ENCODE measurements at places on chromosomes 6 and 20.
A peak's percentile ranks its signal among the peaks of the same experiment; 100 is the strongest.

DNA sequence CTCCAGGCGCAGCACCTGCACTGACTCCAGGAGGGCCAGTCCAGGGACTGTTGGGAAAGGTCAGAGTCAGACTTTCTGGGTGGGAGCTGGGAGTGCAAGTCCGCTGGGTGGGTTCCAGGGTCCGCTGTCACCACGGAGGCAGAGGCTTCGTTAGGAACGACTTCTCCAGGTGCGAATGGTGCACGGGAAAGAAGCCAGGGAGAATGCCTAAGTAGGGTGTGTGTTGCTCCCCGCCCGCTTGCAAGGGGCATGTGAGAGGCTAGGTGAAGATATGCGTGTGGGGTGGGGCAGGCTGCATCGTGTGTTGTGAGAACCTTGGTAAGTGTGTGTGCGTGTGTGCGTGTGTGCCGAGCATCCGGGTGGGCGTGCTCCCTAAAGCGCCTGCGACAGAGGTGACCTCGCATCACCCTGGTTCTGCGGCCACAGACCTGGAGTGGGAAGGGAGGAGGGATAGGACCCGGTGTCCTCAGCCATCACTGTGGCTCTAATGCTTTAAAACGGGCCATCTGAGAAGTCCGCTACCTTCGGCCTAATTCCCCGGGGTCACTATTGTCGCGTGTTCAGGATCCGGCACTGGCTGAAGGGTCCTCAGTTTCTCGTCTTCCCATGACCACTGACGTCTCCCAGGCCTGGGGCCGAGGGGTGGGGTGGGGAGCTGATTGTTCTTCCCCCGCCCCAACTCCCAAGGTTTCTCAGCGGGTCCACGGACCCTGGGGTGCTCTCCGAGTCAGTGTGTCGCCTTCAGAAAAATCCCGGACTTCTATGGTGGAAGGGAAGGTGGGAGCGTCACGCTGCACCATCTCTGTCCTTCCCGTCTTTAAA, 6.1 kb downstream of the SLC32A1 start:
- DNase-seq, result no peak

DNA sequence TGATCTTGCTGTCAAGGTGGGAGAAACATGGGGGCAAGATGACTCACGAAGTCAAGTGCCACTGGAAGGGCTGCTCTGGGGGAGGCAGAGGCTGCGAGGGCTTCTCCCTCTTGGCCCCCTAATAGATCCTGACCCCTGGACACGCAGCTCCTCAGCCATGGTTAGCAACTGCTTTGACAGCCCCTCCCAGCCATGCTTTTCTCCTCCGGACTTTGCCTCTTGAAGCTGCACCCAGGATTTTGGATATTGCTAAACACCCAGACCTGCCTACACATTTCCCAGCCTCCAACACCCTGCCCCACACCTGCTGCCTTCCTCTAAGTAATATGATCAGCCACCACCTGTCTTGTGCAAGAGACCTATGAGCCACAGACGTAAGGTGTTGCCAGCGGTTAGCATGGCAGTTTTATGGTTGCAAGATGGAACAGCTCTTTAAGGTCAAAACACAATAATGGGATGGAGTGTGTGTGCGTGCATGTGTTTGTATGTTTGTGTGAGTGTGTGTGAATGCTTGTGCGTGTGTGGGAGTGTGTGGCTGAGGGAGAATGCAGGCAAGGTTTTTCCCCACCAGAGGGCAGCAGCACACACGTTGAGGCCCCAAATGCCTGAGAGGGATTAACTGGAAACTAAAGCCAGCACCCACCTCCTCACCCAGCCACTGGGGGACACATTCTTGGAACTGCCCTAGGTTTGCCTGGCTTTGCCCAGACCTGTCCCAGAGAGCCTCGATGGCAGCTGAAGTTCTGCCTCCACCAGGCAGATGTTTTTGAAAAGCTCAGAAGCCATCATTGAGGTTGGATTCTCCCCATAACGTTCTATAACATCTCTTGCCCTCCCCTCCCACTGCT, 2.5 kb downstream of the IP6K3 start:
- peak; percentile 62 for DNase-seq

GRCh38 chr6:73857341-73857890, 161.4 kb downstream of the CD109 start:
- DNase-seq, result no peak

- no peak for DNase-seq
Observed at GRCh38 chr6:14278006-14278405, 160.4 kb downstream of the CD83 start.

DNA sequence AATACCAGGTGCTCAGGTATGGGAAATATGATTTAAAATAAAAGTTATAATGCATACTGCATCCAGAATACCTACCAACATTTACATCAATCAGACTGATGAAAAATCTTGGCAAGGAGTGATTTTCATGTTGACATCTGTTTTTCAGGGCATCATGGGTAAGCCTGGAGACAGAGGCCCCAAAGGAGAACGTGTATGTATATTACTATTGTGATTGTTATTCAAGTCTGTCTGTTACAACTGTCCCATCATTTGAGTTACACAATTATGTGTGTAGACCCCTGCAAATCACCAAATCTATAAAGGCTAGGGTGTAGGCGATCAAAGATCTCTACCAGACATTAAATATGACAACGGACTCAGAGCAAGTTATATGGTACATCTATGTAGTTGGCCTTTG, 118.2 kb downstream of the COL9A1 start:
- DNase-seq, result no peak

DNA sequence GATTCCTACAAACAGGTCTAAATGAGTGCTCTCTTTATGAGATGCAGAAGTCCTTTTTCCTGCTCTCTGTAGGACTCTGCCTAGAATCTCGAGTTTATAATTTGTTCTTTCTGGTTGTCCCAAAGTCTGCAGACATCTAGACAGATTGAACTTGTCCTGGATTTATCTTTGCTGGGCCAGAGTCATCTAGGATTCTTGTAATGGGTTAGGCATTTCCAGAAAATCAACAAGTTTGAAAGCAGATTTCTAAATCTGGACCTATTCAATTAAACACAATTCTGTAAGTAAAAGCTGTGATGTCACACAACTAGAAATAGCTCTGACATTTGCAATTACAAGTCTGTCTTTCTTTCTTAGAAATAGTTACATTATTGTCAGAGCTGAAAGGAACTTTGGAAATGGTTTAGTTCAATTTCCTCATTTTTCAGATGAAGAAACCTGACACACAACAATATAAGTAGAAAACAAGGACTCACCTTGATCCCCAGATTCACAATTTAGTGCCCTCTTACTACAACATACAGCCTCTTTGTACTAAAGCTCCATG, 4.2 kb upstream of the RSPO3 start:
- no peak for DNase-seq

DNA sequence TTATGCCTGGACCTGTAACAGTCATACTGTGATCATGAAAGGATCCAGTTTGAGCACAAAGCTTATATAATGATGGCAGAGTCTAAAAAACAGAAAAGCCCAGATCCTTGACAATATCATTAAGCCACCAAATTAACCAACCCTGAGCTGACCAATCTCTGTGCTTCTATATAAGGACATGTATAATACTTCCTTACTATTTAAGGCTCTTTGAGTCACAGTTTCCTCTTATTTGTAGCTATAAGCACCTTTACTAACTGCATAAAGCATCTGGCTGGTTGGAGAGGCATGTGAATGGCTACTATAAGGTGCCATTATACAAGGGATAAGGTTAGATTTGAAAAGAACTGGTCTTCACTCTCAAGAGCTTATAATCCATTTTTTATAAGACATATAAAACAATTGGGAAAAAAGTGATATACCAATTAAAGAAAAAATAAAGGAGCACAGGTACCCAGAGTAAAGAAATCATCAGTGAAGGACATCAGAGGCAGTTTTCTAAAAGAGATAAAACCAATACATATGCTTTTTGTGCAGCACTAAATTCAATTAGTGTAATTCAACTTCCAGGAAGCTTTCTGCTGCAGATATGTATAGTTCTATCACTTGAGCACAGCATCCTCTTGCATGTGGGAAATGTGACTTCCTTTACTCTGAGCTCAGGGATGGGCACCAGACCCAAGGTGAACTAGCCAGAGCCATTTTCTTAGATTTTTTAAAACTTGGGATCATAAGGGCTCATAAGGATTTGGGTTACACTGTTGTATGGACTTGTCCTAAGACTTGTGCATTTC, 121.0 kb downstream of the BTBD9 start:
- DNase-seq, result no peak

- no peak for DNase-seq
Observed at GRCh38 chr6:22558288-22558882, 11.0 kb upstream of the HDGFL1 start.

GRCh38 chr6:7086488-7086887, 21.3 kb upstream of the RREB1 start:
- peak; percentile 27 for DNase-seq

GRCh38 chr6:136757150-136757549, 35.1 kb downstream of the MAP3K5 start:
- peak; percentile 61 for DNase-seq

DNA sequence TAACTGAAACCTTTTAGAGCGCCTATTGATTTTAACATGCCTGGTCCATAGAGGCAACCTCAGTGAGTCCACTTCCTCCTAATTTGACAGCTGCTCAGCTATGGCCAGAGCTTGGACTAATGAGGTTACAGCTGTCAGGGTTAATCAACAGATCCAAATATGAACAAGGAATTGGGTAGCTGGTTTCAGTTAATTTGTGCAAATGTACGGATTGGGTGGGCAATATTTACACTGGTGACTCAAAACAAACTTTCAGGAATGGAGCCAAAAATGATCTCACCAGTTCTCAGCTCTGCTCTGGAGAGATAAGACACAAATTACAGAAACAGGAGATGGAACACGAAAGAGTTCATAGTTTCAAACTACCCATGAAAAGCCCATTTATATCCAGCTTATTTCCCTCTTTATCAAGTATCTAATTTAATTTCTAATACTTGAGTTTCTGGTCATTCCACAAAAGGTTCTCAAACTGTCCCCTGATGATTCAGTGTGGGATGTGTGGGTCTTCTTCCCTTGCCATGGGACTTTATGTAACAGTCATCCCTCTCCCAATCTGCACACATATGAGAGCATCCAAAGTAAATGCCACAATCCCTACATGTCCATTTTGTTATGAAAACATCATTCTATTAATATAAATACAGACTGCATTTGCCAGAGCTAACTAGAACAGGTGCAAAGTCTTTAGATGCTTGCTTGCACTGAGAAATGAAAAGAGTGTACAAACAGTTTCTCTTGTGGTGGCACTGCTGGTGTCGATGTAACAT, 149.9 kb downstream of the RPS12 start:
- DNase-seq, result no peak

DNA sequence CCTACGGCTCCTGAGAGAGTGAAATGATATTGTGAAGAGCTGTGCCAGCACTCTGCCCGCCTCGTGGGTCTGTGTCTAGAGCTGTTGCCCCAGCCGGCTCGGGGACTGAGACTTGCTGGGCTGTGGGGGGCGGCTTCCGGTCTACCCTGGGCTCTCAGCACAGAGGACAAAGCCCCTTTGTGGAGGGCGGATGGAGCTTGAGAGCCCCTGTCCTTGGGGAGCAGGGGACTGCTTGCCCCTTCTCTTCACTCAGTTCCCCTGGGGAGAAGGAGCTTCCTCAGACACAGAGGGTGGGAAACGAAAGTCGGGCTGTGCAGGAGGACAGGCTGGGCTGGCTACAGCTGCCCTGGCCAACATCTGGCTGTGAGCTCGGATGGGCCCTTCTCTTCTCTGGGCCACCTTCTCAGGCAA, 11.0 kb downstream of the SRC start:
- no peak for DNase-seq

DNA sequence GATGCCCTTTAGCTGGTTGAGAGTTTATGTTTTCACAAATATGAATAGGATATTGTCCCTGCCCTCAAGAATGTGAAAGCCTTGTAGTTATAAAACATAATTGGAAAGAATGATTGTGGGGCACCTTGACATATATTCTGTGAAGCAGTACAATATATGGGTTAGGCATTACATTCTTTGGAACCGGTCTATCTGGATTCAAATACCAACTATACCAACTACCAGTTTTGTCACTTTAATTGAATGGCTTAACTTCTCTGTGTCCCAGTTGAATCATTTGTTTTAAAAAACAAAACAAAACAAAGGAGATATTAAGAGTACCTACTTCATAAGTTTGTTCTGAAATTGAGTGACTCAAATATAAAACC, 146.5 kb downstream of the TBC1D32 start:
- DNase-seq, result no peak

DNA sequence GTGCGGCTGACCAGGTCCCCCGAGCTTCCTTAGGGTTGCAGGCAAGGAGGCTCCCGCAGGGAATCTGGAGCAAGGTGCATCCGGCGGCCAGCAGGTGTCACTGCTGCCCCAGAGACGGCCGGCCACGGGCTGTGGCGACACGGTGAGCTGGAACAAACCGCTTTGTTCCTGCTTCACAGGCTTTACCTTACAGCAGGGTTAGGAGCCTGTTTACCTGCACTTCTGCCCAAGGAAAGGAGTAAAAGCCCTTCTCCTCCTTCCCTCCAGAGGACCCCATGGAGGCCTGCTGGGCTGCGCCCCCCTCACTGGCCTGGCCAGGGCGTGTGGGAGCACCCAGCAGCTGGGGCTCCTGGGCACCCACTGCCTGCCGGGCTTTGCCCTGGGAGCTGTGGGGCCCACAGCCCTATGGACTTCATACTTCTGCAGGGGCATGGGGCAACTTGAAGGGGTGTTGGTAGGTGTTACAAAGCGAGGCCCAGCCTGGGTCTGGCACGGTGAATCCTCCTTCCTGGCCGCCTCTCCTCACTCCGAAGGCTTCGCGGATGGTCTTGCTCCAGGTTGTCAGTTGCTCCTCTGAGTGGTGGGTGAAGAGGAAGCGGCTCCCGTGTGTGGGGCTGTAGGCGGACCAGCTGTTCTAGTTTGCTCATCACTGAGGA, 88.4 kb downstream of the CDC5L start:
- peak; percentile 54 for DNase-seq

DNA sequence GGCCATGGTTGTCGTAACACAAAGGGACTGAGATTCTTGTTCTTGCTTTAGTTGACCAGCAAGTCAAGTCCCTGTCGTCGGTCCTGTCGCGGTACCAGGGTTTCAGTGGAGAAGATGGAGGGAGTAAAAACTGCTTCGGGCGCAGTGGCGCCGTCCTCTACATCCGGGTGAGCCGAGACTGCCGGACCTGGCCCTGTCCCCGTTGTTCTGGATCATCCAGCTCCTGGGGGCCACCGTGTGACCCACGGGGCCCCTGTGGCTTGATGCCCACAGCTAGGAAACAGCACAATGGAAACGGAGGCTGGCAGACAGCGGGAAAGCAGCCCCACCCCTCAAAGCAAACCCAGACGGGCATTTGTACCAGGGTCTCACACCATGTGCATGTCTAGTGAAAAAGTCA, 15.0 kb downstream of the MTG2 start:
- DNase-seq, result no peak

DNA sequence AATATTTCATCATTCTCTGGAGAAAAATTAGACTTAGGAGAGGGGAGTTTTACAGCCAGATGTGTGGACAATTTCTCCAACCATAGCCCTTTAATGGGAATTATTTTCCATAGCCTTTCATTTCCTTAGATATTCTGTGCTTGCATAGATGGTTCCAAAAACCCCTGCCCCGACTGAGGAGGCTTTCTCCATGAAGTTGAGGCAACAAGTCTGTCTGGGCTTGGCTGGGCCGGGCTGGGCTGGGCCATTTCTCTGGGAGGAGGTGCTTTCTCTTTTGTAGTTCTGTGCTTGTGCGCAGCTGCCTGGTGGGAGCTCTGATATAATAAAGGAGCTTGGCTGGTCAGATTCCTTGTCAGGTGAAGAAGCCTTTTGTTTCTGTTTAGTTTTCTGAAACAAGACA, 71.4 kb downstream of the SOBP start:
- no peak for DNase-seq

- no peak for DNase-seq
Observed at GRCh38 chr6:35473850-35474130, 5.6 kb downstream of the RPL10A start.

- no peak for DNase-seq
Observed at GRCh38 chr20:47059536-47059935, 164.9 kb downstream of the EYA2 start.

- DNase-seq, result no peak
Observed at GRCh38 chr6:133788556-133788955, 100.4 kb upstream of the TCF21 start.

All from fibroblast of gingiva (primary cell).